ENCODE measurements at places on chromosomes 3 and 15. TPM values are rescaled to one million over a fixed set of nuclear protein-coding genes. Genes with fewer than 3 reads are reported as not detected.

P2RY13 gene
- not detected for total RNA-seq

SLITRK3 gene
- not detected for total RNA-seq

ZPLD1 gene
- total RNA-seq, result 0.43 TPM

KLHL6 gene
- not detected for total RNA-seq

GPR176 gene
- total RNA-seq, result 120 TPM

SOX2 gene
- total RNA-seq, result not detected

GBE1 gene
- 169 TPM for total RNA-seq

DNA sequence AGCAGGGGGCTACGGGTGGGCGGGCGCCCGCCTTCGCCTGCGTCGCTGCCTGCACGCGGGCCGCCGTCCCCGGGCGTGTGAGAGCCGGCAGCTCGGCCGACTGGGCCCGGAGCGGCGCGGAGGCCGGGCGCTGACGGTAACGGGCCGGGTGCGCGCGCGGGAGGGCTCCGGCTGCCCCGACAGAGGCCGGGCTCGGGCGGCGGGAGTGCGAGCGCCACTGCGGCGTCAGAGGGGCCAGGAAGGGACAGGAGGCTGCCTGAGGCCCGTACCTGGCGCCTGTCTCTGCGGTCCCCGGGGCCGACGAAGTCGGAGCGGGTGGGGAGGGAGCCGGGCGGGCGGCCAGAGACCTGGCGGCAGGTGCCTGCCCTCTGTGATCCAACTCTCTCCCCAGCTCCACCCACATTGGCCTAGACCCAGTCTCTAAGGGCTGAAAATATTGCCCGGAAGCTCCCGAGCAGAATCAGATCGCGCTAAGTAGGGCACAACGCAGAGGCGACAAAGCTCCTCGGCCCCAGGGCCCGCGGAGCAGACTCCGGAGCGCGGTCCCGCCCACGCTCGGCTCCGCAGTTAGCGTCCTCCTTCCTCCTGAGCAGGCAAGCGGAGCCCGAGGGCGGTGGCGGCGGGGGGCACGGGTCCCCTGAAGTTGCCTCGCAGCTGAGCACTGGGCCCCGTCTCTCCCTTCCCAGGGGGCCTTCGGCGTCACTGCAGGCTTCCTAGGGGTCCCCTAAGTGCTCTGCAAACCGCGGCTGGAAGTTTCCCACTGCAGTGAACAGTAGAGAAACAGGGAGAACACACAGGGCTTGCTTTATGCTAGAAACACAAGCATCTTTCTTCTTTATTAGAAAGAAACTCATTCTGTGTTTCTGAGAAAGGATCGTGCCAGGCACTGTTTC lies at the start of gene MAN2A2:
Gene MAN2A2, plus strand, starts transcription at position 463 of the 893 bp plus-strand sequence. CDS start 906 bp downstream, outside the sequence.
- peak; percentile 46 for DNase-seq

DNA sequence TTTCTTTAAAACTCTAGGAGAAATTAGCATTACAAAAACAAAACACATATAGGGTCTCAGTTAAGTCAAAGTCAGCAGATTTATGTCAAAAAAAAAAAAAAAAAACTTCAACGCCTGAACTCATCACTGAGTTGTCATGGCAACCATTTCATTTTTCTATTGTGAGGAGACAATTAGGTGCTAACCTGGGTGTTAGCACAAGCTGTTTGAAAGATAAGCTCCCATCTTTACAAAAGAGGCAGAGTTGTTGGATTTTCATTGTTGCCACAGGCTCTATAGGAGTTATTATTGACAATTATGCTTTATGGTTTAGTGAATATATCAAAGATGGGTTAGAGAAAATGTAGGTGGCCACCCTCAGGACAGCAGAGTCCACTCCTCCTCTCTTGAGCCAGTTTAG lies 806.9 kb downstream of the GRM7 start:
- no peak for DNase-seq

DNA sequence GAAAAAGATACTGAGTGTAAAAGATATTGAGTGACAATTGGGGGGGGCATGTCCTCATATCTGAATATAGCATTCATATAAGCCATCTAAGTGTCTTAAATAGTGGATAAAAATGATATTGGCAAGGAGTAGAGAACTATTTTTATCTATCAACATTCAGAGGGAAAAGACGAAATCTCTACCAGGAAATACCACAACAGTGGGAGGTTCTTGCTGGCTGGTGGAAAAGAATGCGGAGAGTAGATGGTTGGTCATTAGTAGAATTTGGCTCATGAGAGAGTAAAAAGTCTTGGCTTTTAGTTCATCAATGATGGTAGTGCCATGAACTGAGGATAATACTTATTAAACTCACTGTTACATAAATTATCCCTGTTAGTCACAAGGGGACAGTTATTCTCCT lies 4.8 kb upstream of the TCF12 start:
- DNase-seq, result no peak

DNA sequence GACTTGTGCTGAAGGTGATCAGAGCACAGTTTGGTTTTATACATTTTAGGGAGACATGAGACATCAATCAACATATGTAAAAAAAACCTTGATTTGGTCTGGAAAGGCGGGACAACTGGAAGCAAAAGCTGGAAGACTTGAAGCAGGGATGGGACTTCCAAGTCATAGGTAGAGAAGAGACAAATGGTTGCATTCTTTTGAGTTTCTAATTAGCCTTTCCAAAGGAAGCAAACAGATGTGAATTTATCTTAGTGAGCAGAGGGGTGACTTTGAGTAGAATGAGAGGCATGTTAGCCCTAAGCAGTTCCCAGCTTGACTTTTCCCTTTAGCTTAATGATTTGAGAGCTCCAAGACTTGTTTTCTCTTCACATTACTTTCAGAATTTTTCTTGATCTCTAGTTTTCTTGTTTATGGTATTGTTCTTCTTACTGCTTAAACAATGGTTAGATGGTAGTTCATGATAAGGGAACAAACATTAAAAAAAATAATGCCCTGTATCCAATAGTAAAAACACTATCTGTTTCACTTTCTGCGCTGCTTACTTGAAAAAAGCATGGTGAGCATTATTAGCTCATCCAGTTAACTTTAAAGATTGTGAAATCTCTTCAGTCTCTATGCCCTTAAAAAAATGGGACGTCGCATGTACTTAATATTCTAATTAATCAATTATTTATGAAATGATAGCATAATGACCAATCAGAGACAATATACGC lies 48.5 kb upstream of the BCHE start:
- DNase-seq, result no peak

DNA sequence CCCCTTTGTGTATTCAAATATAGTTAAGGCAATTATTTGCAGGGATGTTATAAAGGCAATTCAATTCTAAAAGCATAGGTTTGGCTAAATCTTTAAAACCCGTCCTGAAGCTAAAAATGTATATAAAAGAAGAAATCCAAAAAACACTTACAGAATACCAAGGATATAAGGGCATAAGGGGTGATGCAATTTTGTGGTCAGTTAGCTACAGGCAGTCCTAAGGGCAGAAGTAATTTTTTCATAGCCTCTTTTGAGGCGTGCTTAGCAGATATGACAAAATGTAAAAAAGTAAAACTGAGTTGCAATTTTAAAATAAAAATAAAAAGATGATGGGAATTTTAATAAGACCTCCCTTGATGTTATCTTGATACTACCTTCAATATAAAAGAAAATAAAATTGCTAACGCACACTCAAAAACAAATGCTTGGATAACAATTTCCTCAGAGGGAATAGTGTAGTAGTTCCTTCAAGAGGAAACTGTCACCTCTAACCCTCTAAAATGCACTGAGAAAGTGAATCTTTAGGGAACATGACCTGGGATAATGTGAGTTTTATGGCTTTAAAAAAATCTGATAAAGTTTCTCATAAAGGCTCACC lies 104.2 kb downstream of the MYH15 start:
- DNase-seq, result peak; percentile 35

DNA sequence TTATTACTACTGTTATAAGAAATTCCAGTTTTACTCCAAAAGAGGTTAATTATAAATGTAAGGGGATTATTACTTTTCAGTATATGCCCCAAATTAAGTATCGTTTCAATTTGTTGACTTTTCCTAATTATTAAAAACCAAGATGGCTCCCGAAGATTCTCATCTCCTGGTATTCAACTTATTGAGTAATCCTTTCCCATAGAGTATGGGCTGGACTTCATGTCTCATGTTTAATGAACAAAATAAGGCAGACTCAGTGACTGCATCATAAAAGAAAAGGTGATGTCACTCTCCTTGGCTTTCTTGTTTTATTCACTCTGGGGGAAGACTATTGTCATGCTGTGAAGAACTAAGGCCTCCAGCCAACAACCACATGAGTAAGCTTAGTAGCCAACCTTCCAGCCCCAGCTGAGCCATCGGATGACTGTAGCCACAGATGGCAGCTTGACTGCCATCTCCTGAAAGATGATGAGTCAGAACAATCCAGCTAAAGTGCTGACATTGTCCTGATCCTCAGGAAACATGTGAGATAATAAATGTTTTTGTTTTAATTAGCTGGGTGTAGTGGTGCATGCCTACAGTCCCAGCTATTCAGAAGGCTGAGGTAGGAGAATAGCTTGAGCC lies 17.3 kb downstream of the IGF2BP2 start:
- DNase-seq, result no peak

GRCh38 chr15:93029836-93030429 lies 59.1 kb downstream of the RGMA start:
- DNase-seq, result peak; percentile 30

- DNase-seq, result no peak
Measured at GRCh38 chr3:110383356-110383755, 688.3 kb upstream of the NECTIN3 start.

DNA sequence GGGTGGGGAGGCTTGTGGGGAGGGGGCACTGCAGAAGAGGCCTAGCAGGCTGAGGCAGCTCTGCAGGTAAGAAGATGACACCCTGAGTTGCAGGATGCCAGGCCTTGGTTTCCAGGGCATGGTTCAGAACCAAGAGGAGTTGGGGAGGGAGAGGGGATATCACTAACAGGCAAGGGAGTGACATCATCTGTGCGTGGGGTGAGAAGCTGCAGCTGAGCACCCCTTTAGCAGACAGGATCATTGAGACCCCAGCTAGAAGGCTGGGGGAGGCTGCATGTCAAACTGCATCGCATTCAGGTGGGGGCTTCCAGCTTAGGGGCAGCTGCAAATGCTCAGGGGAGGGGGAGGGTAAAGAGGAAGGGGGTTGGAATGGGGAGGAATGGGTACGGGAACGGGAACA lies 23.0 kb downstream of the CACNA2D2 start:
- DNase-seq, result no peak

DNA sequence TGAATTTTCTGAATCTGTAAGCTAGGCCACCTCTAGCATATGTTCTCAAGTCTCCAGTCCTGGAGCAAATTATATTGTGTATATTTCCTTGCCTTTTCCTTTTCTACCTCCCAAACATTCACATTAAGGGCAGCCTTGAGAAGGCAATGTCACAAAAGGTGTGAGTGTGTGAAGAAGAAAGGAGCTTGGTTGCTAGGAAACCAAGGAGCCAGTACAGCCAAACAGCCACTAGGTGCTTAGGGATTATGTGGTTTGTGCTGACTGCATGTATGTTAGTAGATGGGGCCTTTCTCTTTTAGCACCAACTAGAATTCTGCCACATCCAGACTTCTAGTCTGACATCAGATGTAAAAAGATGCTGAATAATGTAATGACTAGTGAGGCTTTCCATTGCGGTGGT lies 118.8 kb upstream of the DAZL start:
- DNase-seq, result peak; percentile 6

- peak; percentile 83 for DNase-seq
Measured at GRCh38 chr3:112647122-112647521, 6.2 kb upstream of the CCDC80 start.

DNA sequence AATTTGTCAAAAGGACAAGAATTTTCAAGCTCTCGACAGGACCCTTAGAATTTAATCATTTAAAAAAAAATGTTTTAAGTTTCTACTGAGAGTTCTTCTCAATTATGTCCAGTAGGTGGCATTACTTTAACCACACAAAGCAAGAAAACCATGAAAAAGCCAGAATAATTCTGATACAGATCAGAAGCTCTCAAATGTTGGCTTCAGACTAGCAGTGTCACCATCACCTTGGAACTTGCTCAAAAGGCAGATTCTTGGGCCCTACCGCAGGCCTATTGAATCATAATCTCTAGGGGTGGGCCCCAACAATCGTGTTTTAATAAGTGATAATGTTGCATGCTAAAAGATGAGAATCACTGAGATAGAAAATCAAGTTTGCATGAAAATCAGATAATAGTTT lies 99.5 kb upstream of the KCNMB2 start:
- DNase-seq, result peak; percentile 58

- peak; percentile 81 for DNase-seq
Measured at GRCh38 chr3:45123581-45124269, 22.5 kb downstream of the CDCP1 start.

DNA sequence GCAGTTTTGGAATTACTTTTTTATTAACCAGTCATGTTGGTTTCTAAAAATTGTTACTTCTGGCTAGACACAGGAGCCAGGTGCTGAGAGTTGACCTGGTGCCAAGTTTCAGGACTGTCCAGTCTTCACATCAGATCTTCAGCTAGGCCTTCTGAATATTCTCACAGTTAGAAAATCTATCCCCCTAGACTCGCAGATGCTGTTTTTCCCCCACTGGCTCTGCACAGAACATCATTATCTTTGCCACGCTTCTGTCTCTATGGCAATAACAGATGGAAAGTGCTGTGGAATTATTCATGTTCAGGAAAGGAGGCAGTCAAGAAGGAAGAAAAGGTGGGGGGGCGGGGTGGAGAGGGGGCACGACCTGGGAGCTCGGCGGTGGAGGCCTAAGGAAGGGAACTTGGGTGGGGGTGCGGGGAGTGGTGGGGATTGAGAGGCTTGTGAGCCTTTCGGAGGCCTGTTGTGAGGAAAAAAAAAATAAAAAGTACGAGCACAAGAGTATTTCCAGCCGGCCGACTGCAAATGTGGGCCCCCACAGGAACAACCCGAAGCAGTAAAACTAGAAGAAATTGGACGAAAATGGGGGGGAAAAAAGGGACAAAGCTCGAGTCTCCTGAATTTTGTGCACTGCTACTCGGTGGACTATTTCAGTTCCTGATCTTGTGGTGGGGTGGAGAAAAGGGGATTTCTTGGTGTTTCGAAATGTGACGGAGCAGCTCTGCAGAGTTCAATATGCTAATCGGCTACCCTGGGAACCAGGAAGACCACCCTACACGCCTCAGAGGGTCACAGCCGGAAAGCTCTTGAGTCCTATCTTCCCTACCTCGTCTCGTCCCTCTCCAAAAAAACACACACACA lies 1.5 kb upstream of the SKIL start:
- peak; percentile 77 for DNase-seq

DNA sequence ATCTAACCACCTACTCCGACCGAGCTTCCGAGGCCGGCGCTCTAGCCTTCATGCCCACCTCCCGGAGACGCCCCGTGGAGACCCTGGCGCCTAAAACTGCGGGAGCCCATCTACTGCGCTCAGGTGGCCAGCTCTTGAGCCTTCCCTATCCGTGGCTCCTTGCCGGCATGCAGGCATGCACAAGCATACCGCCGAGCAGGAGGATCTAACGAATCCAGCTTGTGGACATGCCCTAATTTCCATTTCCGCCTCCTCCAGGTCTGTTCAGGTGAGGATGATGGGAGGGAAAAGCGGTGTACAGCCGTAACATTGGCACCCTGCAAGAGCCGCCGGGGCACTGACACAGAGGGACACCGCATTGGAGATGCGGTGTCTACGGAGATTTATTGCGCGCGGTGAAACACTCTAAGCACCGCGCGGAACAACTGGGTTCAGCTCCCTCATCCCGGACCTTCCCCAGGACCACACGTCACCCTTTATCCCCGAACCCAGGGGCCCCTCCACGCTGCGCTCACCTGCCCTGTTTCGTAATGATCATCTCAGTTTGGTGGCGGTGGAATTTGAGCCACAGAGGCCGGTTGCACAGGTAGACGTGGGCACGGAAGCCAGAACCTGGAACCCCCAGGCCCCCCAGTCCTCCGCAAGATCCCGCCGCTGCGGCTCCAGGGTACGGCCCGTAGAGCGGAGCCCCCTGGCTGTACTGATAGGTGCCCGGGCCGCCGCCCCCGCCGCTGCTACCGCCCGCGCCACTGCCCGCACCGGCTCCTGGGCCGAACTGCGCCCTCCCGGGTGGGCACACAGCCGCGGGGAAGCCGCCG lies 1.0 kb downstream of the EOMES start:
- no peak for DNase-seq

- peak; percentile 96 for DNase-seq
Measured at GRCh38 chr15:33126559-33127290, 67.8 kb downstream of the FMN1 start.

Data from fibroblast of villous mesenchyme (primary cell).